ENCODE measurements at places on chromosomes 16 and 17. TPM values are rescaled to one million over a fixed set of nuclear protein-coding genes. Genes with fewer than 3 reads are reported as not detected.

The AATK gene
- total RNA-seq = 0.43 TPM

The CDH3 gene
- 0.14 TPM for total RNA-seq

The PRR35 gene
- total RNA-seq = not detected

The OR3A3 gene
- total RNA-seq = not detected

The ITGAL gene
- not detected for total RNA-seq

The SPIRE2 gene
- 1.00 TPM for total RNA-seq

The CD300LG gene
- not detected for total RNA-seq

The OR4D1 gene
- not detected for total RNA-seq

The DNASE1 gene
- 16.6 TPM for total RNA-seq

The TEX19 gene
- under 0.01 TPM for total RNA-seq

The KCNH6 gene
- total RNA-seq = not detected

The ACSM5 gene
- not detected for total RNA-seq

The TLCD3B gene
- 0.09 TPM for total RNA-seq

The CA4 gene
- total RNA-seq = 0.14 TPM

The TNP2 gene
- not detected for total RNA-seq

The C16orf46 gene
- total RNA-seq = 0.37 TPM

The KRT14 gene
- total RNA-seq = 0.14 TPM

The CHRNE gene
- 0.14 TPM for total RNA-seq

The TRPV2 gene
- 36.6 TPM for total RNA-seq

The KRTAP2-2 gene
- total RNA-seq = not detected

The MYL4 gene
- total RNA-seq = not detected

The ZPBP2 gene
- total RNA-seq = not detected

The TRIM72 gene
- not detected for total RNA-seq

The YPEL2 gene
- 9.7 TPM for total RNA-seq

The YBX2 gene
- total RNA-seq = not detected

The CTRL gene
- total RNA-seq = 0.74 TPM

The FNDC8 gene
- total RNA-seq = not detected

The C16orf82 gene
- not detected for total RNA-seq

The LRRC59 gene
- 154 TPM for total RNA-seq

The NPIPA1 gene
- 43.4 TPM for total RNA-seq

The ARL17A gene
- 2.6 TPM for total RNA-seq

The DLX4 gene
- not detected for total RNA-seq

The DHODH gene
- 3.7 TPM for total RNA-seq

The NUPR1 gene
- total RNA-seq = 32.5 TPM

The CD300LB gene
- not detected for total RNA-seq

The CACNA1H gene
- 1.3 TPM for total RNA-seq
